NCI-H524 (cell line): ENCODE measurements at places on chromosomes 1 and 21.
A peak's percentile ranks its signal among the peaks of the same experiment; 100 is the strongest.

DNA sequence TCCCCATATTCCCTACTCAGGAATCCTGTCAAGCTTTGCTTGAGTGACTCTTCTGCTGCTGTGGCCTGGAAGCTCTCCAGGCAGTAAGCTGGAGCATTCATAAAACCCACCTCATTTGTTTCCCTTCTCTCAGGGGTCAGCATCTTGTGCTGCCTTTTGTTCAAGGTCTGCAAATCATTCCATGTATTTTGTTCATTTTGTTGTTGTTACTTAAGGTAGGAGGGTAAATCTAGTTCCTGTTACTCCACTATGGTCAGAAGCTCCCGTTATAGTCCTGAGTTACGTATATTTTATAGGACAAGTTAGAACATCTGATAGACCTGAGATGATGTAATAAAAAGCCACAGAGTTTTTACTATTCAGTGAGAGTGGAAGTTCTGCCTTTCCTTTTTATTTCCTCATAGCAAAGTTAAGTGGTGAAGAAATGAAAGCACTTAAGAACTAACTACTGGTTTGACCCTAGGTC lies 9.9 kb downstream of the SYNJ1 start:
- DNase-seq, result no peak

GRCh38 chr1:70963374-70963773 lies 84.2 kb downstream of the PTGER3 start:
- DNase-seq, result no peak

GRCh38 chr1:60069691-60070090 lies 3.9 kb downstream of the C1orf87 start:
- DNase-seq, result no peak

GRCh38 chr1:92299477-92300150 lies 755 bp downstream of the RPAP2 start:
- no peak for DNase-seq

DNA sequence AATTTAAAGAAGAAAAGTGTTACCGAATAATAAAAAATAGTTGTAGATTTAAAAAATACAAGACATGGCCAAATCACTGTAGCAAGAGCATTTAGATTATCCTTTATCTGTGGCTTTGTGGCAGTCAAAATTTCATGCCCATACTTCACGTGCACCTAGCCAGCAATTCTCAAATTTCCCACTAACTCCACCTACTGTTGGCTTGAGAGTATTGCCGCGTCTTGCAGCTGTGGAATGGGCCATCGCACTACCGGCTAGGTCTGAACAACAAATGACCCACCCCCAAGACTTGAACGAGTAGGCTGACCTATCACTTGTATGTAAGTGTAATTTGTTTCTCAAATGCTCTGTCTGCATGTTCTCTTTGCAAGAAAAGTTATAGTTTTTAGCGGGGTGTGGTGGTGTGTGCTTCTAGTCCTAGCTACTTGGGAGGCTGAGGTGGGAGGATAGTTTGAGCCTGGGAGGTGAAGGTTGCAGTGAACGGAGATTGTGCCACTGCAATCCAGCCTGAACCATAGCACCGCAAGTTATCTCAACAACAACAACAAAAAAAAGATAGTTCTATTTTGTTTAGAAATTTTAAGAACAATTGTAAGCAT lies 4.1 kb downstream of the KRTAP13-4 start:
- DNase-seq, result peak; percentile 55
